ENCODE measurements at places on chromosomes 16 and 17. TPM values are rescaled to one million over a fixed set of nuclear protein-coding genes. Genes with fewer than 3 reads are reported as not detected.

DNA sequence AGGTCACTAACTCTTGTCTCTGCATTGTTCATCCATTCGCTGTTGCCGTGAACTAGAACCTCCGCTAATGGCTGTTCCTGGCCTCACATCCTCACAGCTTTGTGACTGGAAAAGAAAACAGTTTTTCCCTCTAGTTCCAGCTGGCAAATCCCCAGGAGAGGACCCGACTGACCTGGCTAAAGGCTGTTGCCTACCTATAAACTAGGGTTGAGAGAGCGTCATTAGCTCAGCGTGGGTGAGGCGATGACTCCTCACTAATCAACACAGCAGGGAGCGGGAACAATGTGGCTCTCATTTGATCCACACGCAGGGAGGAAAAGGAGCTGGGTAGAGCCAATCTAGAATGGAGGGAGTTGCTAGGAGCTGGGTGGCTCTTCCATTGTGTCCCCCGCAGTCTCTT is 282.1 kb upstream of the IRX5 start:
- H3K4me3 ChIP-seq = no peak overlapping the region
- no peak overlapping the region for H3K27ac ChIP-seq
- no peak for DNase-seq

- H3K4me3 ChIP-seq = no peak overlapping the region
- no peak for DNase-seq
- H3K4me1 ChIP-seq = no peaks in the 10 kb centered on the region
- no peaks in the 10 kb centered on the region for H3K36me3 ChIP-seq
- H3K27me3 ChIP-seq = no peaks in the 10 kb centered on the region
- H3K27ac ChIP-seq = no peak overlapping the region
Measured at GRCh38 chr17:55175788-55176427, 88.9 kb upstream of the HLF start.

DNA sequence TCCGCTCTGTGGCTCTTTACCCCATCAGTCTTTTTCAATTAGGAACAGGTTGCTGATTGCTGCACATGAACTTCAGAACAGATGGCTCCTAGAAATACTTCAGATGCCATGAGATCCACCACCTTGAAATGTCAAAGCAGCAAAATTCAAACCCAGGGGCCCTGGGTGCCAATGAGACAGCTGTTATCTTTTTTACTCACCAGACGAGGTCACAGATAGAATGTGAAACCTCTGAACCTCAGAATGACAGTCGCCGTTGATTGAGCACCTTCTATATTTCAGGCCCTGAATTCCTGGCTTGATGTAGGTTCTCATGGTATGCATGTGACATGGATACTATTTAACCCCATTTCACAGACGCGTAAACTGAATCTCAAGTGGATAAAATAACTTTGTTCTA is 63.0 kb downstream of the MAF start:
- DNase-seq = peak; percentile 34
- H3K27me3 ChIP-seq = no peaks in the 10 kb centered on the region
- peaks cover 20% of the 10 kb centered on the region for H3K4me1 ChIP-seq

DNA sequence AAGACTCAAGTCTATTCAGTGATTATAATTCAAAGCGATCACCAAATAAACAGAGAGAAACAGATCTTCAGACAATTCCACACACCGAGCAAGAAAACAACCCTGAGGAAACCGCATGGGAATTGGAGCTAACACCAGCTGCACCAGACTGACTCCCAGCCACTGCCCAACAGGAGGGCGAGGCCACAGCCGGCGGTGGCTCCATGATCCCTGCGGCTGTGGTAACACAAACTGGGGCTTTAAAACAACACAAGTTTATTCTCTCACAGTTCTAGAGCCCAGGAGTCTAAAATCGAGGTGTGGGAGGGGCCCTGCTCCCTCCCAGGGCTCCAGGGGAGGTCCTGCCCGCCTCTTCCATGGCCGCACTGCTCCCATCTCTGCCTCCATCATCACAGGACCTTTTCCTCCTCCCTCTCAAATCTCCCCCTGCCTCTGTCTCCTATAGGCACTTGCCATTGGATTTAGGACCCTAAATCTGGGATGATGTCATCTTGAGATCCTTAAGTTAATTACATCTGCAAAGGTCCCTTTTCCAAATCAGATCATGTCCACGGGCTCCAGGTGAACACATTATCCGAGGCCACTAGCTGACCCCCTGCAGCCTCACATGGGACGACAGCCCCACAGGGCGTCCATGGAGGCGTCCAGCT is 9.7 kb upstream of the HEXD start:
- H3K27ac ChIP-seq = peak overlapping the region; percentile 4
- no peak for DNase-seq
- no peaks in the 10 kb centered on the region for H3K27me3 ChIP-seq
- H3K4me1 ChIP-seq = peaks cover 37% of the 10 kb centered on the region
- peaks cover 31% of the 10 kb centered on the region for H3K36me3 ChIP-seq

- H3K36me3 ChIP-seq = no peaks in the 10 kb centered on the region
- H3K4me1 ChIP-seq = peaks cover 4% of the 10 kb centered on the region
- peaks cover 25% of the 10 kb centered on the region for H3K27me3 ChIP-seq
Measured at GRCh38 chr17:43946781-43947180, 4.5 kb upstream of the PPY start.

DNA sequence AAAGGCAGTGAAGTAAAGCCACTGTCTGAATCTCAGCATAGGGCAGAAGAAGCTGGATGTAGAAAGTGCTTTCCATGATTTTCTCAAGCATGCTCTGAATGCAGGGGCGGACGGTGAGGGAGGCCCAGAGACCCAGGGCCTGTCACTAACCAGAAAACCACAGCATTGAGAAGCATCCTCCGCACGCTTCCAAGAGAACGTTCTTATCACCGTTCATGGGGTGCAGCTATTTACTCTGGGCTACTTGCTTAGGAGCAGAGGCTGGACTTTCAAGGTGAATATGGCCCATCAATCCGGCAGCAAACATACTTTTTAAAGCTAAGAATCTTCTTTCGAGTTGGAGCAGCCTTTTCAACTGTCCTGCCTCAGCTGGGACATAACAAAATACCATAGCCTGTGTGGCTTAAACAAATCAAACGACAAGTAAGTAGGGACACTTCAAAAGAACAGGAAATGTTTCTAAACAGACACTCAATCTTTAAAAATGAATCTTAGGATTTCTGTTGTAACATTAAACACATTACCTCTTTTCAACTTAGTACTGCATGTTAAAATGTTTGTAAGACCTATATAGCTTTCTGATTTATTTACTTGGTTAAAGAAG is 46.5 kb upstream of the CDRT4 start:
- no peak overlapping the region for H3K4me3 ChIP-seq
- H3K4me1 ChIP-seq = peaks cover 2% of the 10 kb centered on the region
- no peak for DNase-seq
- no peak overlapping the region for H3K27ac ChIP-seq
- H3K36me3 ChIP-seq = peaks cover 24% of the 10 kb centered on the region
- no peaks in the 10 kb centered on the region for H3K27me3 ChIP-seq

DNA sequence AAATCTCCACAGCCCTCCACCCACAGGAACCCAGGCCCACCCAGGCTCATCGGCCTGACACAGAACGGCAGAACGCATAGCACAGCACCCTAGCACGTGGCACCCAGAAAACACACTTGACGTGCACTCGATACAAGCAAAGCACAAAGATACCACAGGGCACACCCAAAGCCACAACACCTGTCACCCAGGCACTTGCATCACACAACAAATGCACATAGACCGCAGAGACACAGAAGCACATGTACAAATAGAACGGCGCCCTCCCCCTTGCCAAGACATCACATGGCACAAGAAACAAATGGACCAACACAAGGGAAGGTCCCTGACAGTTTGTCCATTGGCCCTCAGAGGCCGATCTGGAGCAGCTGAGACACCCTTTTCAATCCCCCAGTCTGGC is 147.7 kb upstream of the WSCD1 start:
- H3K27me3 ChIP-seq = no peaks in the 10 kb centered on the region
- H3K27ac ChIP-seq = no peak overlapping the region
- H3K4me3 ChIP-seq = no peak overlapping the region

TERB1 gene
- 0.21 TPM for polyA plus RNA-seq

CFAP20 gene
- polyA plus RNA-seq = 54.7 TPM
